Uterine smooth muscle cell (primary cell): ENCODE measurements at places on chromosomes 7 and 10. TPM values are rescaled to one million over a fixed set of nuclear protein-coding genes. Genes with fewer than 3 reads are reported as not detected.

FEZF1 gene
- not detected in 2 replicates for total RNA-seq

C10orf62 gene
- 0.11 and 0.37 TPM in 2 replicates for total RNA-seq

C1QL3 gene
- total RNA-seq: not detected in 2 replicates

GSTO2 gene
- 1.7 and 5.1 TPM in 2 replicates for total RNA-seq

OPALIN gene
- not detected in 2 replicates for total RNA-seq

CFAP69 gene
- total RNA-seq: 4.4 and 6.2 TPM in 2 replicates

PNLIPRP1 gene
- total RNA-seq: not detected in 2 replicates

OR2A12 gene
- total RNA-seq: not detected in 2 replicates

VWC2 gene
- under 0.01 TPM in 1 of 2 replicates, not detected in the other for total RNA-seq

OPN1SW gene
- total RNA-seq: not detected in 2 replicates

CFAP70 gene
- 0.44 and 0.75 TPM in 2 replicates for total RNA-seq

NEUROD6 gene
- not detected in 2 replicates for total RNA-seq
